ENCODE measurements at places on chromosomes 12 and 14. TPM values are rescaled to one million over a fixed set of nuclear protein-coding genes. Genes with fewer than 3 reads are reported as not detected.

Gene NXPH4
- not detected for total RNA-seq

Gene CPNE6
- total RNA-seq, result not detected

Gene SLCO1B3
- not detected for total RNA-seq

Gene TAS2R9
- total RNA-seq, result not detected

Measured in CD4-positive, alpha-beta memory T cell (primary cell).